Naive B cell (primary cell): ENCODE measurements at places on chromosomes 2 and 18.

DNA sequence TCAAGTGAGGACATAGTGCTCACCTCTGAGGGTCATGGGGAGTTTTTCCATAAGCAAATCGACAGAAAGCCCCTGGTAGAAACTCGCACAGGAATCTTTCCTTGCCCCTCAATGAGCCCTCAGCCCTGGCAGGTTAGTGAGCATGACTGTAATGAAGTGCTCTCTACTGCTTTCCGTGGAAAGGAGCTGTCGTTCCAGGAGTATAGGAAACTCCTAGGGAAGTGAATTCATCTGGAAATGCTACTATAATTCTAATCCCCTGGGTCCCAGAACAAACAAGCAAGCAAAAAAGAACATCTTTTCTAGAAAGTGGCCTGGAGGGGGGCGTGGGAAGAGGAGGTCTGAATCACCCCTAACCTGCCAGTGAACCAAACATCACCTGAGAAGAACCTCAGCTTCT, 18.1 kb downstream of the BCL2L11 start:
- H3K27ac ChIP-seq, result no peak overlapping the region
- no peaks in the 10 kb centered on the region for H3K27me3 ChIP-seq
- H3K36me3 ChIP-seq, result no peaks in the 10 kb centered on the region

DNA sequence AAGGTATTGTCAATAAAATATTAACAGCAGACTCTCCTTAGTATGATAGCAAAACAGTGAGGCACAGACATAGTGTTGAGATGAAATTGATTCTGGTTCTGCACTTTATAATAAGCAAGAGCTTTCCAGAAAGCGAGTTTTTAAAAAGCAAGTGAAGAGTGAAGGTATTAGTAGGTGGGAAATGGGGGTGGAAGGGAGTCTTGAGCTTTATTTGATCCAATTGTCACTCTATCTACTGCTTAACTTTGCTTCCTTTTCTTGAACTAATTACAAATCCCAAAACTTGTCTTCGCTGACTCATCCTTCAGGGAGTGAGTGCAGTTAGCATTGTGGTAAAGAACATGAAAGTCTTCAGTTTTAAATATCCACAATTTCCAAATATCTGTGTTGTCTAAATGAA, 120.6 kb upstream of the BOD1L2 start:
- H3K36me3 ChIP-seq, result peaks cover 13% of the 10 kb centered on the region
- peaks cover 15% of the 10 kb centered on the region for H3K4me1 ChIP-seq
- no peak overlapping the region for H3K27ac ChIP-seq
- H3K27me3 ChIP-seq, result no peaks in the 10 kb centered on the region
- DNase-seq, result no peak

- no peaks in the 10 kb centered on the region for H3K36me3 ChIP-seq
- no peak overlapping the region for H3K4me3 ChIP-seq
- peak overlapping the region; percentile 88 for H3K27ac ChIP-seq
- DNase-seq, result no peak
- no peaks in the 10 kb centered on the region for H3K27me3 ChIP-seq
Observed at GRCh38 chr2:210162466-210163124, 8.6 kb downstream of the KANSL1L start.

DNA sequence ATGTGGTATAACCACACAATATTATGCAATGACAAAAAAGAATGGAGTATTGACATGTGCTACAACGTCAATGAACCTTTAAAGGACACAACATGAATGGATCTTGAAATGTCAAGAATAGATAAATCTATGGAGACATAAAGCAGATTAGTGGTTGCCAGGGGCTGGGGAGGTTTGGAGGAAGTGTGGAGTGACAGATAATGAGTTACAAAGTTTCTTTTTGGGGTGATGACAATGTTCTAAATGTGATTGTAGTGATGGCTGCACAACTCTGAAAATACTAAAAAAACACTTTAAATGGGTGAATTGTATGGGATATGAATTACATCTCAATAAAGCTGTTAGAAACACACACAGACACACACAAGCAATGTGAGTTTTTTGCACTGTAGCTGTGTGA, 37.4 kb upstream of the C1D start:
- H3K36me3 ChIP-seq, result no peaks in the 10 kb centered on the region
- H3K27me3 ChIP-seq, result no peaks in the 10 kb centered on the region
- H3K4me1 ChIP-seq, result peaks cover 3% of the 10 kb centered on the region
- H3K27ac ChIP-seq, result no peak overlapping the region

DNA sequence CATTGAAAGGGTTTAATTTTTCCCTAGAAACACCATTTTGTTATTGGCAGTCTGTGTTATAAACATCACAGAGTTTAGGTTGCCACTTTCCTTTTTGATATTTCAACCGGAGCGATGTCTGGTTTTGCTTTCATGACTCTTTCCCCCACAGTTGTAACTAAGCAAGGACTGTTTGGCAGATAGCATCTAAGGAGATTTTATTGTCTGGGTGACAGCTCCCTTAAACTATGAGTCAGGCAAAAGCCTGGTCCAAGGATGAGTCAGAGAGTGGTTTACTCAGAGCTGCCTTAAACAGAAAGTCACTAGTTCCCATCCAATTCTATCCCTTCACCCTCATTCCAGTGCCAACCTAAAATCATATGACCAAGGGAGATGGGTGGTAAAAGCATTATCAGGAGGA, 341.6 kb upstream of the VWC2L start:
- H3K27ac ChIP-seq, result no peak overlapping the region
- no peak for DNase-seq
- no peaks in the 10 kb centered on the region for H3K36me3 ChIP-seq
- H3K4me3 ChIP-seq, result no peak overlapping the region
- H3K4me1 ChIP-seq, result no peaks in the 10 kb centered on the region
- H3K27me3 ChIP-seq, result no peaks in the 10 kb centered on the region
